ENCODE measurements at places on chromosomes 13 and 19. TPM values are rescaled to one million over a fixed set of nuclear protein-coding genes. Genes with fewer than 3 reads are reported as not detected.

The PEAK3 gene
- 0.44 TPM for total RNA-seq

The SPRY2 gene
- total RNA-seq = 64.7 TPM

The TMEM238 gene
- total RNA-seq = 0.99 TPM

The NKG7 gene
- 1.1 TPM for total RNA-seq

The KLK4 gene
- total RNA-seq = not detected

The MUC16 gene
- total RNA-seq = 10.1 TPM

The RXFP2 gene
- total RNA-seq = not detected

The MEIOSIN gene
- not detected for total RNA-seq

The PODNL1 gene
- 3.3 TPM for total RNA-seq
